ENCODE measurements at places on chromosomes 5 and 9. TPM values are rescaled to one million over a fixed set of nuclear protein-coding genes. Genes with fewer than 3 reads are reported as not detected.

Gene SLC34A3
- not detected for total RNA-seq

DNA sequence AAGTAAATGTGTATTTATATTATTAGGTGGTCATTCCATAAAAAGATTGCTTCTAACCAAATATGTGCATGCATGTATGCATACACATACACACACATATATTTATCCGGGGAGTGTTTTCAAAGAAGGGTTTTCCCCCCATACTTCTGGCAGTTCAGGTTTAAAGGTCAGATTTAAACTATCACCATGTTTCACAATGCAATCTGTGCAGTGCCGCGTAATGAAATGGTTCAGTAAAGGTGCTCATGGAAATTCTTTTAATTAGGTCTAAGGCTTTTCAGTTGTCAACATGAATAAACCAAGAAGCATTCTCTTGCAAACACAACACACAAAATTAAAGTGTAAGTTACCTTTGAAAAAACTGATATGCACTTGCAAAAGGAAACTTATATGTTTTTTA, 211.0 kb downstream of the CRB2 start:
- DNase-seq: no peak

GRCh38 chr5:17235731-17236330, 18.4 kb downstream of the BASP1 start:
- no peak for DNase-seq

Gene SLC45A2
- not detected for total RNA-seq

DNA sequence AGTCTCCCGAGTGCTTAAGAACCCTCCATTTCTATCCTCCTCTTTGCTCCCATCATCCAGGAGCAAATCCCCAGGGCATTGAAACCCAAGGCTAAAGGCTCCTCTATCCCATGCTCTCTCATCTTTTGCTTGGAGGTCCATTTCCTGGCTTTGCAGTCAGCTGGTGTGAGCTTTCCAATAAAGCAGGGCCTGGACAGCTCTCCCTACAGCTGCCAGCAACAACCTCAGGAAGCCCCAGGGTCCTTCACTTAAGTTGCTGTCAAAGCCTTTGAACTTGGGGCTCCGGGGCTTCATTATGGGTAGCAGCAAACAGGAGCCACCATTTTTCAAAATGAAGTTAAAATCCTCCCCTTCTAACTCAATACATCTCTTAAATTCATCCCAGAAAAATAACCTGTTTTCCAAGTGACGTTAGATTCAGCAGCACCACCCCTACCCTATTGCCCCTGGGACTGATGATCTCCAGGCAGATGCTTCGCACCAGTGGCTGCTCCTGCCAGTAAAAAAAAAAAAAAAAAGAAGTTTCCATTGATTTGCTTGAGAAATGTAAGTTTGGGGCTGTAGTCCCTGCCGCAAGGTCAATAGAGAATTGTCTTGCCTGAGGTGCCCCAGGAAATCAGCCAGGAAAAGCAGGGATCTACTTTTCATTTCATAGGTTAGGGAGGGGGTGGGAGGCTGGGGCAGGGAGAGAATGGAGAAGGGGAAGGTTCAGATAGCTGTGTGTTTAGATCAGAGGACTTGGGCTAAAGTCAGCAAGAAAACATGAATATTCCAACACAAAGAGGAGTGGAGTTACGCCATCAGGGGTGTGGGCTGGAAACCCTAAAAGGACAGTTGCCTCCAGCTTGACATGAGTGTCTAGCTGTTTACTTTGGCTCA, 83.8 kb upstream of the IL6ST start:
- DNase-seq: no peak

Gene STXBP1
- 39.7 TPM for total RNA-seq

- DNase-seq: no peak
Observed at GRCh38 chr9:33153666-33154065, 13.5 kb downstream of the B4GALT1 start.

DNA sequence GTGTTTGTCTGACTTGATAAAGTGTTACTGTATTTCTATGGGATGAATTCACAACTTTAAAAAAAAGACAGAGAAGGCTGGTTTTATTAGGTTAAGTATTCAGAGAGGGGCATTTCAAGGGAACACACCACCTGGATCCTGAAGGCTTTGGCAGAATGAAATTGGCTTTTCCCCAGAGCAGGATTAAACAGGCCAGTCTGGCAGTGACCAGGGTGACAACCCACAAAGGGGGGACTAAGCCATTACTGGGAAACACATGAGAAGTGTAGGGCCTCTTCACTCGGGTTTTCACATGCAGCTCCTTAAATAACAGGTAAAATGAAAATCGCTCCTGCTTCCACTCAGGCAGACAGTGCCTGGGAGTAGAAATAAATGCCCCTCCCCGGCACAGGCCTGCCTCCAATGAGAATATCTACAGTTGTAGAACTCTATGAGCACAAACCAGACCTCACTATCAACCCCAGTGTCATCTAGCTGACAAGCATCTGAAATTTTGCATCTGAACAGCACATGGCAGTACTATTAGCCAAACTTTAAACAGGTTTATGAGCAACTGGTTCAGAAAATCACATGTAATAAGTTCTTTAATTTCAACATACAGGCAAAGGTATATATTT, 85.8 kb downstream of the LHFPL2 start:
- no peak for DNase-seq

DNA sequence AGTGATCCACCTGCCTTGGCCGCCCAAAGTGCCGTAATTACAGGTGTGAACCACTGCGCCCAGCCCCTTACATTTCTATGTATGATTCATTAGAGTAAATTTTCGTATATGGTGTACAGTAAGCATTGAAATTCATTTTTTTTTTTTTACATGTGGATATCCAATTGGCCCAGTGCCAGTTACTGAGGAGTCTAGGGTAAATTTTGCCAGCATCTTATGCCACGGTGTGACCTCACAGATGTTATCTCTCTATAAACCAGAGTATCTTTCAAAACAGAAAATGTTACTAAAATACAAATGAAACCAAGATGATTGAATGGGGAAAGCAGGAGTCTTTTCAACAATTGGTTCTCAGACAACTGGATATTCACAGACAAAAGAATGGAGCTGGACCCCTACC, 64.7 kb downstream of the IPPK start:
- no peak for DNase-seq

GRCh38 chr5:86979811-86980411, 287.8 kb upstream of the RASA1 start:
- DNase-seq: no peak

DNA sequence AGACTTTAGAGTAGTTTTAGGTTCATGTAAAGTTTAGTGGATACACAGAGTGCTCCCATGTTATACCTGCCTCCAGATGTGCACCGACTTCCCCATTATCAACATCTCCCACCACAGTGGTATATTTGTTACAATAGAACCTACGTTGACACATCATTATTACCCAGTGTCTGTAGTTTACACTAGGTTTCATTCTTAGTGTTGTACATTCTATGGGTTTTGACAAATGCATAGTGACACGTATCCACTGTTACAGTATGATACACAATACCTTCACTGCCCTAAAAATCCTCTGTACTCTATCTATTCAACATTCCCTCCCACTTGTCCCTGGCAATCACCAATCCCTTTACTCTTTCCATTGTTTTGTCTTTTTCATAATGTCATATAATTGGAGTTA, 34.3 kb upstream of the CRHBP start:
- DNase-seq: no peak

DNA sequence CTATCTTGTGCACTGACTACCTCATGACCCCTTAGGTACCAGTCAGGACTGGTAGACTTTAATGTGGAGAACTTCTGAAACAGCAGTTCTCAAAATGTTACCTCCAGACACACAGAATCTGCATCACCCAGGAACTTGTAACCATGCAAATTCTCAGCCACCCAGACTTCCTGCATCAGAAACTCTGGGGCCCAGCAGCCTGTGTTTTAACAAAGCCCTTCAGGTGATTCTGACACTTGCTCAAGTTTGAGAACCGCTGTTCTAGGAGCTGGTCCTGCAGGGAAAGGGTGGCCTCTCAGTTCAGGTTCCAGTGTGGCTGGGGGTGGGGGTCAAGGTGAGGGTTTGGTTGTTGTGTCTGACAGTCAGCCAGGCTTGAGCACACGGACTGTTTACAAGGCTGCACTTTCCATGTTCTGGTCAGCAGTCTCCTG, 28.4 kb downstream of the ZFP62 start:
- peak; percentile 26 for DNase-seq

GRCh38 chr5:17373814-17374556, 124.0 kb upstream of the TAF11L2 start:
- no peak for DNase-seq

Gene SLC36A2
- total RNA-seq: not detected

DNA sequence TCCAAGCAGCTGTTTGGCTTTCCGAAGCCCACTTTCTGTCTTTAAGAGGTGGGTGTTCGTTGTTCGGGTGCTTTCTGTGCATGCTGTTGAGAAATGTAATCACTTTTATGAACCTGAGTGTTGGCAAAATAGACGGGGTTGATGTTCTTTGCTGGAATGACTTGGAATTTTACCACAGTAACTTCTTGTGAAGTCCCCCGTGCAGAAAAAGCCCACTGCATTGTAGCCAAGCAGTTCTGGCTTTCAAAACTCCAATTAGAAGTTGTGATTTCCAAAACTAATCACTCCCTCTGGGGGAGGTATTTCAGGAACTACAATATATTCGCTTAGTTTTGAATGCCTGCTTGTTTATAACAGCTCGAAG, 111.1 kb downstream of the PAM start:
- DNase-seq: no peak

Gene PPP1R26
- 0.13 TPM for total RNA-seq

Gene BTNL9
- total RNA-seq: 0.25 TPM

Gene AQP7
- total RNA-seq: not detected

DNA sequence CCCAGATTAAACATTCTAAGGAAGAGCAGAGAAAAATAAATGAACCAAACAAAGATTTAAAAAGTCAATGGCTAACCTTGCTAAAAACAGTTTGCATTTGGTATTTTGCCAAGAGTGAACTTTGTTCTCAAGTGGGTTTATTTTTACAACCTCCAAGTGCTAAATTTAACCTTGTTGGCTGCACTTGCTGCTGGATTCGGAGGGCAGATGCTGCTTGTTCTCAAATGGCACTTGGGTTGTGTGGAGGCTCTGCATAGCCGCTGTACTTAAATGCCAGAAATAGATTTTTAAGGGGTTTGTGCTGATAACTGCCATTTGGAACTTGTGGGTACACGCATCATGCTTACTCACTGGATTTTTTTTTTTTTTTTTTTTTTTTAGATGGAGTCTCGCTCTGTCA, 13.3 kb upstream of the SPATA24 start:
- no peak for DNase-seq

DNA sequence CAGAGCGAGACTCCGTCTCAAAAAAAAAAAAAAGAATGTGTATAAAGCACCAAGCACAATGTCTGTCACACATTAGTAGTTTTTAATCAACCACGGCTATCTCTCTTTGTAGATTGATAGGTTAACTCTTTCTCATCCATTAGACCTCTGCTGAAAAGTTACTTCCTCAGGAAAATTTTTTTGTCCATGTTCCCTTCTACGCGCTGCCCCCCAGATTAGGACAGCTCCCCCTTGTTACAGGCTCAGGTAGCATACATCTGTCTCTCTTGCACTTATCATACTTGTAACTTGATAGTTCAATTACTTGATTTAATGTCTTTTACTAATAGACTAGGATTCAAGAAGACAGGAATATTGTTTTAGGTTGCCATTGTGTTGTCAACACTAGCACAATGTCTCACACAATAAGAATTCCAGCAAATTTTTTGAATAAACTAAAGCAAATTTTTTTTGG, 1.5 kb downstream of the SPDL1 start:
- DNase-seq: no peak
